Muscle of leg (tissue), 16 donors: ENCODE measurements at places on chromosomes 3 and 15. TPM values are rescaled to one million over a fixed set of nuclear protein-coding genes. Genes with fewer than 3 reads are reported as not detected.
A peak's percentile ranks its signal among the peaks of the same experiment; 100 is the strongest.

DNA sequence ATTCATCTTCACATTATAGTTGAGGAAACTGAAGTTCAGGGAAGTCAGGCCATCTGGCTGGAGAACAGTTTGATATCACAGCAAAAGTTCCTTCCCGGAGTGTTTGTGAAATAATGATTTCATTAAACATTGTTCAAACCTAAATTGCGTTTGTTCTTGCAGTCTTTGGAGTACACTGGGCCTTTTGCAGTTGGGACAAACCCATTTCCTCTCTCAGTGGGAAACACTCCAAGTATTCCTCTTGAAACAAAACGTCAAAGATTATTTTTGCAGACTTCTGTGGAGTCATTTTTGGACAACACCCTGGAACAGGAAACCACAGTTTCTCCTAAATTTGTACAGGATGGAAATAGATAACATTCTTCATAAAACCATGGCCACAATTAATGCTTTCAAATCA is 287.5 kb downstream of the PTPRG start:
- peak; percentile 97 for DNase-seq

GRCh38 chr3:136055491-136055890 is 90.0 kb downstream of the PPP2R3A start:
- DNase-seq = no peak

- DNase-seq = peak; percentile 96
Observed at GRCh38 chr3:130621824-130622223, 104.8 kb downstream of the COL6A6 start.

The CYP8B1 gene
- not detected for polyA plus RNA-seq

The STRIT1 gene
- polyA plus RNA-seq = 42.1 TPM
